ENCODE measurements at places on chromosomes 12 and 14. TPM values are rescaled to one million over a fixed set of nuclear protein-coding genes. Genes with fewer than 3 reads are reported as not detected.
A peak's percentile ranks its signal among the peaks of the same experiment; 100 is the strongest.

MANSC1 gene
- total RNA-seq = 3.4 TPM

GRCh38 chr12:108305991-108306501, 33.1 kb downstream of the CMKLR1 start:
- no peak for DNase-seq

- no peak for DNase-seq
Observed at GRCh38 chr14:75167325-75167724, 9.1 kb downstream of the TMED10 start.

GRCh38 chr14:58072288-58073071, 79.5 kb downstream of the ARMH4 start:
- DNase-seq = peak; percentile 29

RPGRIP1 gene
- total RNA-seq = 0.10 TPM

DNA sequence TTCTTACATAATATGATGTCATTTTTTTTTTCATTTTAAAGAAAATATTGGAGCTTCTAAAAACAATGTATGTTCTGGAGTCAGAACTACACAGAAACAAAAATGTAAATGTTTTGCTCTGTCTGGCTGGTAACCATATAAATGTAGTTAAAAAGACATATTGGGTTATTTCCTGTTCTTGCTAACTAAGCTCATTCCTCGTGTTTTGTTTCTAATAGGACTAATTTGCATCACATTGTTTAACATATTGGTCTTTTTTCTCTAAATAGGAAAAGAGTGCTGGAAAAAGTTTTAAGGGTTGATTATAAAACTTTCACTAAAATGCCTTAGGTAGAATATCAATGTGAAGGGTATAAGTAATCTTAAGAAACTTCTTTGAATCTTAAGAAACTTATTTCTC, 221.3 kb downstream of the SLC6A15 start:
- DNase-seq = peak; percentile 24

GRCh38 chr12:54033106-54033979, 493 bp downstream of the HOXC5 start:
- no peak for DNase-seq

DNA sequence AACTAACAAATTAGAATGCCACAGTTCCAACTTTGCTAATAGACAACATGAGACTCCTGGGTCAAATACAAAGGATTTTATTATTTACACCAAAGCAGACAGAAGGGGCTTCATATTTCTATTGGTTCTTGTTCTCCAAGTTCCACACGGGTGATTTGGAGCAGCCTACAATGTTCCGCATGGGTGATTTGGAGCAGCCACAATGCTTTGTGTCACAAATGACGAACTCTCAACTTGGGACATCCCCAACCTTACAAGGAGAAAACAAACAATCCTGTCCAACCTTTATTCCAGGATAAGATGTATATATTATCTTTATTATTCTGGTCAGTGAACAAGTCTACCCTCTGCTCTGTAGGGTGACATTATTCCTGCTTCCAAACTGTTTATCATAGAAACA, 694.3 kb upstream of the MGAT4C start:
- DNase-seq = no peak

GRCh38 chr14:60722107-60722356, 2.1 kb downstream of the SIX4 start:
- DNase-seq = no peak

Measured in skin of body (tissue), 3 donors.